Pons (tissue), 1 donor: ENCODE measurements at places on chromosomes 2 and 18.

GRCh38 chr2:109415581-109416013 is 198.2 kb downstream of the SEPTIN10 start:
- DNase-seq, result no peak

DNA sequence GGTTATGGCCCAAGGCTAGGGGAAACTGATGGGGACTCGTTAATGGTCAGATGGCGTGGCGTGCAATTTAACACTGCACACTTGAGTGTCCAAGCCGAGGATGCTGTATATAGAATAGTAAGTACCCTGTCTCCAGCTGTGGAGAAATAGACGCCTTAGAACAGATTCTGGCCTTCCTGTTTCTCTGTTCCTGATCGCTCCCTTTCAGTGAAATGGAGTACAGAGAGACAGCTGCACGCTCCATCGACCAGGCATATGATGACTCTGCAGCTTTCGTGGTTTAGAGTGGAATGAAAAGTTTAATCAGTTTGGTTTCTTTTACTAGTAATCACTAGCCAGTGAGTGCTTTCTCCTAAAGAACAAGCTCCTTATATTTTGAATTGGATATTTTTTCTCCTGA is 213.4 kb downstream of the NEDD4L start:
- DNase-seq, result no peak

GRCh38 chr2:140276661-140277060 is 1496.5 kb upstream of the NXPH2 start:
- DNase-seq, result no peak

DNA sequence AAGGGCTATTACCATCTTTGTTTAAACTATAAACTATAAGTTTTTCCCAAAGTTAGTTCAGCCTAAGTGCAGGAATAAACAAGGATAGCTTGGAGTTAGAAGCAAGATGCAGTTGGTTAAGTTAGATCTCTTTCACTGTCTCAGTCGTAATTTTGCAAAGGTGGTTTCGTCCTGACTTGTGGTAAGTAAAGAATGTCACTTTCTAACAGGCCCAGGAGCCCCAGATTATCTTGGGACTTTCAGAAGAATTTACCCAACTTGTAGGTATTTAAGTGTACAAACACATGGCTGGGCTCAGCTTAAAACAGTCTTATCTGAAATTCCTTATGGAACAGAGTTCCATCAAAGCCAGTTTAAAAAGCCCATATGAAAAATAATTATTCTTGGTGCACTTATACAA is 18.3 kb upstream of the FAM98A start:
- no peak for DNase-seq

GRCh38 chr2:73257021-73257420 is 22.9 kb downstream of the CCT7 start:
- DNase-seq, result no peak

- no peak for DNase-seq
Measured at GRCh38 chr2:117794668-117795067, 19.8 kb upstream of the DDX18 start.

GRCh38 chr2:66890166-66890742 is 455.3 kb downstream of the MEIS1 start:
- no peak for DNase-seq

DNA sequence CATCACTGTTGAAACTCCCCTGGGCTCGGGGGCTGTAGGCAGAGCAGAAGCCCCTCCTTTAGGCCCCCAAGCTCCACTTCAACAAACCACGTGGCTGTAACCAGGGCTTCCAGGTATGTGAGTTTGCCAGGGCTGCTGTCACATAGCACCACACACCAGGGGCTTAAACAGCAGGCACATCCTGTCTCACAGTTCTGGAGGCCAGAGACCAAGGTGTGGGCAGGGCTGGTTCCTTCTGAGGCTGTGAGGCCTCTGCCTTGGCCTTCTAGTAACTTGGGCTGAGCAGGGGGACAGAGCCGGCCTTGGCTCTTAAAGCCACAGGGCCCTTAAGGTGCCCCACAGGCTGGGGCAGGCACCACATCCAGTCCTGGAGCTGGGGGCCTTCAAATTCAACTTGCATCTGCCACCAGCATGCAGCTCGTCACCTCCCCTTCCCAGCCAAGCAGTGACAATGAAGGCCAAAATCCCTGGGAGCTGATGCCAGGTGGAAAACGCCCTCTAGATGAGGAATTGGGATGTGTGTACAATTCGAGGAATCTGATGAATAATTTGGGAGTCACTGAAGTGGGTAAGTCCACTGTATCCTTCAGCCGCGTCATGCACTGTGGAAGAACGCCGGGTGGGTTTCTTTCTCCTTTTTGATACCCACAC is 104.2 kb upstream of the ODC1 start:
- DNase-seq, result no peak
